ENCODE measurements at places on chromosomes 2 and 18.

GRCh38 chr2:224162122-224162521 is 123.0 kb upstream of the SERPINE2 start:
- no peak for DNase-seq

DNA sequence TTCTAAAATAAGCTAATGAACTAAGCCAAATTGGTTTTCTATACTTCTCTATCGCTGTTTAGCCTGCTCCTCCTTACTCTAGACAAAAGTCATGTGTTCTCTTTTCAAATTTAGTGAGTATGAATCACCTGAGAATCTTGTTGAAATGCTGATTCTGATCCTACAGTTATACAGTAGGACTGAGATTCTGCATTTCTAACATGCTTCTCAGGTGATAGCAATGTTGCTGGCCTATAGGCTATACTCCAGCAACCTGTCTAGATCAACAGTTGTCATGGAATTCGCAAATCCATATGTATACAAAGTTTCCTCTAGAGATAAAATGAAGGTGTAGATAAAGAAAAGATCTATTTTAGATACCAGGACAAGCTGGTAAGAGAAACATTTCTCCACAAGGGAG is 62.9 kb downstream of the MEMO1 start:
- DNase-seq: no peak

DNA sequence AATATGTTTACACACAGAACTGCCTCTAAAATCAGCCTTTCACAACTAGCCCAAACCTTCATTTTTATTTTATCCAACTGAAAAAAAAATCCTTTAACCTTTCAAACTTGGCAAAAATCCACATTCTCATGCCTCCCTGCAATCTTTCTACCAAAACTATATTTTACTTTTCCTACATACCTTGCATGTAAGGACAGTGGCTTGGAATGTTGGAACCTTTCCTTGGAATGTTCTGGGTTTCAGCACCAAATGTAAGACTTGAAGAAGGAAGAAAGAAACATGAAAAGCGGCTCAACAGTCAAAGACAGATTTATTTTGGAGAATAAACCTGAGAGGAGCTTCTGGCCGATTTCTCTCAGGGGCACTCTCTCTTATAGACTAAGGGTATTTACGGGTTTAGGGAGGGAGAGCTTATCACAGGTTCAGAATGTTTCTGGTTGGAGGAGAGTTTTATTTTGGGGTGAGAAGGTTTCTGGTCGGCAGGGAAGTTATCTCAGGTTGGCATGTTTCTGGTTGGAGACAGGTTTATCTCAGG is 79.7 kb downstream of the RRM2 start:
- no peak for DNase-seq

- no peak for DNase-seq
Observed at GRCh38 chr18:3084206-3084605, 71.3 kb upstream of the LPIN2 start.

Measured in cortex of kidney (tissue), 1 donor.